Stimulated activated CD8-positive, alpha-beta memory T cell treated with anti-CD3 and anti-CD28 coated beads, Interleukin-2, amount 100 ng/mL, for 1 hour (primary cell): ENCODE measurements at places on chromosomes 5 and 9.

GRCh38 chr9:129467739-129468666 lies 152.9 kb downstream of the C9orf50 start:
- DNase-seq: no peak

DNA sequence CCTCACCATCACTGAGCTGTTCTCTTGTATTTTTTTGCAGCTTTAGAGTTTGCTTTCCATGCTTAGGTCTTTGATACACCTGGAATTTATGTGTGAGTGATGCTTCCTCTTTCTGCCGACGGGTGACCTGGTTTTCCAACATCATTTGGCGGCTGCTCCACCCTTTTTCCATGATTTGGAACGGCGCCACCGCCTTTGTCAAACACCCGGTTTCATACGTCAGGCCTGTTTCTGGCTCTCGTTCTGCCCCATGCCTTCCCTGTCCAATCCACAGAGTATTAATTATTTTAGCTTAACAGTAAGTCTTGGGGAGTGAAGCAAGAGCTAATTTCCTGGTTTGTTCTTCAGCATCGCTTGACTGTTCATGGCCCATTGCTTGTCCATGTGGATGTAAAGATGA lies 30.2 kb downstream of the CACNA1B start:
- DNase-seq: no peak

- DNase-seq: no peak
Measured at GRCh38 chr9:34442770-34443169, 15.6 kb downstream of the FAM219A start.

GRCh38 chr5:175457466-175457865 lies 13.5 kb upstream of the DRD1 start:
- no peak for DNase-seq

- no peak for DNase-seq
Measured at GRCh38 chr5:11476866-11477265, 427.4 kb downstream of the CTNND2 start.

- DNase-seq: no peak
Measured at GRCh38 chr5:165996201-165996875, 2295.1 kb upstream of the WWC1 start.

DNA sequence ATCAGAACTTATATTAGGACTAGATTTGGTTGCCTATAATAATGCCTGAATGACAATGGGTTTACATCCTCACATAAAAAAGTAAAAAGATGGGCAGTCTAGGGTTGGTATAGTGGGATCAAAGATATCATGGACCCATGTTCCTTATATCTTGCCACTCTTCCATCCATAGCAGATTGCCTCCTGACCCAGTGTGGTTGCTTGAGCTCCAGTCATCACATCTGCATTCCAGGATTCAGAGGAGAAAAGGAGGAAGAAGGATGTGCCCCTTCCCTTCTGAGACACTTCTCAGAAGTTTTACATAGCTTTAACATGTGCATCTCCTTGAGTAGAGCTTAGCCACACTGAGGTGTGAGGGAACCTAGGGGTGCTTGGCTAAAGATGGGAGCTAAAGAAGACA lies 22.9 kb downstream of the RALGPS1 start:
- no peak for DNase-seq
